ENCODE measurements at places on chromosomes 16 and 17.
A peak's percentile ranks its signal among the peaks of the same experiment; 100 is the strongest.

DNA sequence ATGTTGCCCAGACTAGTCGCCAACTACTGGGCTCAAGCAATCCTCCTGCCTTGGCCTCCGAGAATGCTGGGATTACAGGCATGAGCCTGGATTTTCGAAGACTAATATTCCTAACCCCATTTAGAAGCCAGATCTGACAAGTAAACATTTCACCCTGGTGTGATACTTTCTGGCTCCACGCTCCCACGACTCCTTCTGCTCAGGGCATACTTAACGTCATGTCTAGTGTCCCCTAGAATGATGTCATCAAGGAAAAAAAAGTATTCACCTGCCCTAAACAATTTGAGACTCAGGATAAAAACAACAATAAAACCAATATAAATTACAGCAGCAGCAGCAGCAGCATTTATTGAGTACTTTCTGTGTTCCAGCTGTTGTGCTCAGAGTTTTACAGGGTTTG is 13.2 kb downstream of the ITGB3 start:
- DNase-seq = no peak

- DNase-seq = no peak
These were observed 606.3 kb downstream of the KCNJ2 start for GRCh38 chr17:70775679-70776078.

DNA sequence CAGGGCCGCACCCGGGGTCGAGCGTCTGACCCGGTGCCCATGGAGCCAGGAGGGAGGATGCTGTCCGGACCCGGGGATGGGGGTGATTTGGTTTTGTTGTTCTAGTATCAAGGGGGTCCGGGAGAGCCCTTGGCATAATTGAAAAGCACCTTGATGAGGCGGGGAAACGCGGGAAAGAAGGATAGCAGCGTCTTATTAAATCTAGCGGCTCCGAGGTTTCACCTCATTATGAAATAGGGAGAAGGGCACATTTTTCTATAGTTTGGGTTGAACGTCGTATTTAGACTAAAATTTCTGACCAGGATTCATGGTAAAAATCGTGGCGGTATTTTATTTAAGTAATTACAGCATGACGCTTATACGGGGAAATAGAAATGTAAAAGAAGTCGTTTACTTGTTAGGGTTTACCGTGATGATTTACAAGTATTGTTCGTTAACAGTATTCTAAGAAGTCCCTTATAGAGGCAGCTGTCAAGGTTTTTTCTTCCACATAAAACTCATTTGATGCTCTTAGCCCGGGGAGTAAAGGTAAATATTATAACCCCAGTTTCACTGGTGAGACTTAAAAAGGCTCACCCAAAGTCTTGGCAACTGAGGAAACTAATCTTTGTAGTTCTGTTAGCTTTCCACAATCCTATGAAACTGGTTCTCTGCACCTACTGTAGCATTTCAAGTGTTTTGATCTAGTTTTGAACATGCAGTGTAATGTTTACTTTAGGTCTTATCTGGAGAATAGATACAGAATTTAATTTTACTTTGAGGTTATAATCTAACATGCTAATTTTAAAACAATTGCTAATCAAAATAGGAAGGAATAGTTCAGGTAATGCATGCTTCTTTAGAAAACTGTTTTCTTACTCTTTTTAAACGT is 756 bp downstream of the LUC7L3 start:
- DNase-seq = no peak

DNA sequence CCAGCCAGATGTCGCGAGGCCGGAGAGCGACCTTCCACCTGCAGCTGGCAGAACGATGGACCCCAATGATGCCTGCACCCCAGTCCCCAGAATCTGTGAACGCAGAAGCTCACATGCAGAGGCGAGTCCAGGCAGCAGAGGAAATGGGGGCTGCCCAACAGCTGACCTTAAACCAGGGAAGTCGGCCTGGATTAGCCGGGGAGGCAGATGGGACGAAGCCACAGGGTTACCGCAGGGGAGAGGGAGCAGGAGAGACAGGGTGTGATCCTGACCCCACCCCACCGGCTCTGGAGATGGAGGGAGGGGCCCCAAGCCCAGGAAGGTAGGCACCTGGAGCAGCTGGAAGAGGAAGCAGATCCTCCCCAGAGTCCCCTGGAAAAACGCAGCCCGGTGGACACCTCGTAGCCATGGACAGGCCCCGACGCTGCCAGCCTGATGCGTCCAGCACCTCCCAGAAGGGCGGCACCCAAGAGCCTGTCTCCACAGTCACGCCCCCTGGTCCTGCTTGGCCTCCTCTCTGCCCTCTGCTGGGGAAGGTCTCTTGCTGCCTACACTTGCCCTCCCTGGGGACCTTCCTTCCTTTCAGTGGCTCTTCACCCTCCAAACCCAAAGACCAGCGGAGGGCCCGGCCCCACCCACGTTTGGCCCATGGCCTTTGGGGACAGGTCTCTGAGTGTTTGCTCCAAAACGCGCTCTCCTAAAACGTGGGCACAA is 37.3 kb downstream of the PIEZO1 start:
- peak; percentile 29 for DNase-seq

DNA sequence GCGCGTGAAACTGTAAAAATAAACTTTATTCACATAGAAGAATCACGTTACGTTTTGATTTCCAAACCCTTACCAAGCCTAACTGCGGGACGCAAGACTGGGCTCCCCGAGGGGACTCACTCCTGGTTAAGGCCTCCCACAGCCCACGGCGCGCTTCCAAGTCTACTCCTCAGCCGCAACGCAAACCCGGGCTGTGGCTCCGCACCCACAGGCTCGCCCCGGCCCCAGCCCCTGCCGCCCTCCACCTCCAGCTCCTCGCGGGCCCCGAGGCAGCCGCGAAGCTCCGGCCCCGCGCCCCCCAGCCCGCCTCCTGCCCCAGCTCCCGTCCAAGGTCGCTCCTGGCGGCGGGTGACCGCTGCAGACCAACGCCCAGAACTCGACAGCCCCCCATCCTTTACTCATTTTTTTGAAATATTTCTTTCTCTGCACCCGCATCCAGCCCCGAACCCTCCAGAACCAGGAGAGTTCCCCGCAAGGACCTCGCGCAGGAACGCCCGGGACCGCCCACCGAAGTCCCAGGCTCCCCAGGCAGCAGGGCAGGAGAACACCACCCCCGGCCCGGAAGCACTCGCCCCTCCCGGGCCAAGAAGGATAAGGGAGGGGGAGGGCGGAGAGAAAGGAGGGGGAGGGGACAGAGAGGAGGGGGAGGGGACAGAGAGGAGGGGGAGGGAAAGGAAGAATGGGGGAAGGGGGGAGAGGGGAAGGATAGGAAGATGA is 912 bp downstream of the USP22 start:
- peak; percentile 88 for DNase-seq

GRCh38 chr17:36632916-36633771 is 31.8 kb downstream of the MRM1 start:
- DNase-seq = peak; percentile 4

- no peak for DNase-seq
These were observed 5.0 kb downstream of the EVPLL start for GRCh38 chr17:18382441-18383078.

GRCh38 chr16:24463196-24463945 is 76.0 kb upstream of the RBBP6 start:
- no peak for DNase-seq

GRCh38 chr17:13409455-13409854 is 192.3 kb downstream of the HS3ST3A1 start:
- no peak for DNase-seq

DNA sequence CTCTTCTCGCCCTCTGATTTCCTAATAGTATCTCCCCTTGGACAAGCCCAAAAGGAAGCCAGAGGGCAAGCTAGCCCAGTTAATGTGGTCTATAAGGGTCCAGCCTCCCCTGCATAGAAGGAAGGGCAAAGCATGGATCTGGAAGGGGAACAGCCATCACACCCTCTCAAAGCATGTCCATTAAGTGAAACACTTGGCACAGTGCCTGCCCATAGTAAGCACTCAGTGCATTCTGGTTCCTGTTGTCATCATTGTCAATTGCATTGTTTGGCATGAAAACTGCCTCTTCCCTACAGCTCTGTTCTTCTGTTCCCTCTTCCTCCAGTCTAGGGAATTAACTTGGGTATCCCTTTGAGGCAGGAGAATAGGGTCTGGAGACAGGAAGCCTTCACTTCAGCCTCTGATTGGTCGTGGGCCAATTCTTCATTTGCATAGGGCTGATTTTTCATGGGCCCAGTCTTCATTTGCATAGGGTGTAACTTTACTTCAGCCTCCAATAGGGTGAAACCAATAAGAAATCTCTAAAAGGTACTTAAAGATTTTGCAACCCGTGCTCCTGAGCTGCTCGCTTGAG is 81.4 kb downstream of the C17orf67 start:
- peak; percentile 38 for DNase-seq

DNA sequence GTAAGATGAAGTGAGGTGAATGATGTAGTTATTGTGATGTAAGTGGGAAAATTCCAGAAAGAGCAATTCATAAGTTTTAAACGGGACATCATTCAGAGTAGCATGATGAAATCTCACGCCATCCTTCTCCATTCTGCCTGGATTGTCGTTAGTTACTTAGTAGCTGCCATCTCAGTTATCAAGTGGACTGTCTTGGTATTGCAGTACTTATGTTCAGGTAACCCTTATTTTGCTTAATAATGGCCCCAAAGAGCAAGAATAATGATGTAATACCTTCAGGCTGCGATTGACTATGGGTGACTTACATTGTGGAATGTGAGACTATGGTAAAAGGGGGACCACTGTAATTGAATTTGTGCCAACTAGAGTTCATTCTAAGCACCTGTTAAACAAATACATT is 234.1 kb upstream of the TOM1L1 start:
- DNase-seq = no peak

- DNase-seq = no peak
These were observed 25.5 kb upstream of the CDH1 start for GRCh38 chr16:68711421-68712139.

- no peak for DNase-seq
These were observed 53.4 kb downstream of the MEOX1 start for GRCh38 chr17:43608313-43608712.

DNA sequence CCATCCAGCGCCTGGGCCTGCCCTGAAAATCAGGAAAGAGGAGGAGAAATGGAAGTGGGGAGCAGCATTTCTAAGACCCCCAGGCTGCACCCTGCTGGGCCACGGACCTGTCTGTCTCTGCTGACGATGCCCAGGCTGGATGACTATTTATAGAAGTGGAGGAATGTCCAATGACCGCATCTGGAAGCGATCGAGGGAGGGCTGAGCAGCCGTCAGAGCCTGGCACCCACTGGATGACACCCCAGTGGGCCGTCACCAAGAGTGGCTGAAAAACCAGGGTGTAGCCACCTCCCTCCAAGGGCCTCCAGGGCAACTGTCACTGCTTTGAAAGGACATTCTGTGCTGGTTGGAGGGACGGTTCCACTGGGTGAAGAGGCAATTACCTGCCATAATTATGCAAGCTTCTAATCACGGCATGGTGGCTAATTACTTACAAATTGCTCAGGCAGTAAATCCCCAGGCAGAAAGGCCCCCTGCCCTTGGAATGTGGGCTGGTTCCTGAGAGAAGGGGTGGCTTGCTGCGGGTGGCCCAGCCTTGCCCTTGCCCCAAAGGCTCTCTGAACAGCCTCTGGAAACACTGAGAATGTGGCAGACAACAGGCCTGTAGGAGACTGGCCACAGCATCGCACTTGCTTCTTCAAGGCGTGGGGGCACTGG is 332.1 kb downstream of the C16orf95 start:
- peak; percentile 67 for DNase-seq

DNA sequence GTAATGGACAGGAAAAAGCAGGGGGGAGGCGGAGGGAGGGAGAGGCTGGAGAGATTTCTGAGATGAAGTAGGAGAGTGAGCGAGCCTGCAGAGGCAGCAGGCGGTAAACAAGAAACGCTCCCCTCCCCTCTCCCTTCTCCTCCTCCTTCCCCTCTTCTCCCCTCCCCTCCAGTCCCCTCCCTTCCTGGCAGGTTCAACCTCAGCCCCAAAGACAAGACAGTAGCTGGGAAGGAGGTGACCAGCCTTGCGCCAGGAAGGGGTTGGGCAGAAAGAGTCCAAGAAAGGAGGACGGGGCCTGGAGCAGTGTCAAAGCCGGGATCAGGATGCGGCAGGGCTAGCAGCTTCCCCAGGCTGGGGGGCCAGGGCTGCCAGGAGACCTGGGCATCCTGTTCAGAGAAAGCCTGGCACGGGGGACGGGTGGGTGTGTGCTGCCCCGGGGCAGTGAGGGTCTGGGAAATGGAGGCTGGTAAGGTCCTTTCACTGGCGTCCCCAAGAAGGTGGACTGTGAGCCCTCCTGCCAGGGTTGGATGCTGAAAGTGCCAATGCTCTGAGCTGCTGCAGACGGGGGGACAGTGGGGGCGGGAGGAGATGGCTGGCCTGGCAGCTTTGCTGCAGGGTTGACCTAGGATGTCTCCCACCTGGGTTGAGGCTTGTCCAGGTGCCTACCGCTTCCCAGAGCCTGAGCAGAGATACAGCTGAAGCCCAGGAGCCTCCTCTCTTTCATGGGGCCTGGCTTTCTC is 261.6 kb upstream of the TNRC6C start:
- DNase-seq = no peak

GRCh38 chr17:42906772-42907446 is 6.3 kb downstream of the G6PC1 start:
- DNase-seq = no peak

DNA sequence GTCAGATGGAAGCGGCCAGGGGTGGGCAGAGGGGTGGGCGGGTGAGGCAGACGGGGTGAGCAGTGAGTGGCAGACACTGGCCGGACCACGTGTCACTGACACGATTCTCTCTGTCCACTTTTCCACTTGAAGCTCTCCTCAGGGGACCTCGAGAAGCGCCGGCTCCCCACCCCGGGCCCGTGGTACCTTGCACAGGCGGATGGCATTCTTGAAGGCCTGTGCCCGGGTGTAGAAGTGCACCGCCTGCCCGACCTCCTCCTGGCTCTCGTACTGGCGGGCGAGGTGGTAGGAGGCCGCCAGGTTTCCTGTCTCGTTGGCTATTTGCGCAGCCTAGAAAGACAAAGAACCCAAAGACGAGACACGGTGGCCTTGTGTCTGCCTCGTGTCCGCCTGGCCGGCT is 9.1 kb upstream of the TMEM204 start:
- DNase-seq = no peak

DNA sequence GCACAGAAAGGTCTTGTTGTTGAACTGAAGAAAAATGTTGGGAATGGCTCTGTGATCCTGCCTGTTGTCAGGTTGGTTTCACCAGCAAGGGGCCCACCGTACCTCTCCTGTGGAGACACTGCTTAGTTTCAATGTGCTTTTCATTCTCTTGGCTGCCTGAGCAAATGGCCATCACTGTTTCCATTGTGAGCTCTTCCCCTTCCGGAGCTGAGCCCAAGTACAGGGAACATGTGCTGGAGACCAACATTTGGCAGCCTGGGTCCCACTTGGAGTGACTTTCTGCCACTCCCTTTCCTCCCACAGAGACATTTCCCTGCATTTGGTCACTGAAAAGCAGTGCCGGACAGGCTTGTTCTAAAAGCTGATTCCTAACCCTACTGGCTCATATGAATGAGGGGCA is 23.1 kb downstream of the GABARAPL2 start:
- no peak for DNase-seq

Data from fibroblast of skin of scalp (primary cell).